CD8-positive, alpha-beta T cell (primary cell): ENCODE measurements at places on chromosomes 7 and 10.

- DNase-seq, result no peak
Measured at GRCh38 chr10:63522995-63523394, 1.8 kb downstream of the REEP3 start.

- no peak for DNase-seq
Measured at GRCh38 chr10:104350127-104350635, 3.5 kb upstream of the CFAP58 start.

DNA sequence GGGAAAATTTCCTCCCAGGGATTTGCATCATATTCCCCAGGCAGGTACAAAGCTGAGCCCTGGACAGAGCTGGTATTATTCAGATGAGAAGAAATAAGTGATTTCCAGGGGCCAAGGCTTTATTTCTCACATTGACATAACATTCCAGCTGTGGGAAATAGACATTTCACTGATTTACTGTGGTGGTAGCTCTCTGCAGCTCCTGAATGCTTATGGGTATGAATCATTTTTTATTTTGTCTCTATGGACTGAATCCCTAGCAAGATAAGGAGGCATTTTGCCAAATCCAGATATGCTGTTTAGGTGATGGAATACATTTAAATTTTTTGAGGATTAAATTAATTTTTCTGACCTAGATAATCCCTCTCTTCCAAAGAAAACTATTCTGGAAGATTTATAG, 97.9 kb downstream of the MTPN start:
- no peak for DNase-seq

DNA sequence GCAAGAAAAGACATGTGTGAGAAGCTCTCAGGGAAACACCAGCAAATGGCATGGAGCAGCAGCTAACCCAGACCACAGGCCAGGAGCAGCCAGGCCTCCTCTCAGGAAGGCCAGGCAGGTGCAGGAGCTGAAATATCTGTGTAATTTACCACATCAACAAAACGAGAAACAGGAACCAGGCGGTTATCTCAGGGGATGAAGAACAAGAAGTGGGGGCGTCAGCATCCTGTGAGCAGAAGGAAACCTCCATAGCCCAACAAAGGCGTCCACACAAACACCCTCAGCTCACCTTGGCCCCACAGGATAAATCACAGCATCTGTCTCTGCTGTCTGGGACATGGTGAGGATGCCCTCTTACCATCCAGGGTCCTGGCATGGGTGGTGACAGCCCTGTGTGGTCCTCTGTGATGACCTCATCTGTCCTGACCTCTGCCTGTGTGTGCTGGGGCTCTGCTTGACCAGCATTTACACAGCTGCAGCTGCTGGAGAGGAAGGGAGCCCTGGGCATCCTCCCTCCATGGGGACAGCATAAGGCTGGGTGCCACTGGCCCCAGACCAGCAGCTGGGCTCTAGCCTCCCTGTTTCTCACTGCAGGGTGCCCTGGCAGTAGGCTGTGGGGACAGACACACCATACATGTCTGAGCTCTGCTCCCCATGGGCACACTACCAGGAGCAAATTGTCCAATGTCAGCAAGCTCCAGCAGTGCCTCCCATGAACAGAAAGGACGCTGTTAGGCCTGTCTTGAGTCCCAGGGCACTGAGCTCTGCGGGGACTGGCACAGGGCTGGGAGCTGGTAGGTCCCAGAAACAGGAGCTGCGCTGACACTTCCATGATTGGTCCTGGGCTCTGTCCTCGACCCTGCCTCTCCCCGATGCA, 34.6 kb downstream of the ANXA8 start:
- DNase-seq, result no peak

- no peak for DNase-seq
Measured at GRCh38 chr7:1811850-1812508, 141.9 kb downstream of the ELFN1 start.
